AG08396 (cell line): ENCODE measurements at places on chromosomes 5 and 9.

GRCh38 chr9:137721899-137722298 lies 103.1 kb downstream of the EHMT1 start:
- no peak for DNase-seq

- peak; percentile 18 for DNase-seq
These were observed 436.7 kb downstream of the ZSWIM6 start for GRCh38 chr5:61768692-61769281.

GRCh38 chr5:120014535-120014934 lies 385.2 kb downstream of the FAM170A start:
- peak; percentile 9 for DNase-seq

GRCh38 chr5:883475-884181 lies 9.0 kb downstream of the BRD9 start:
- no peak for DNase-seq

DNA sequence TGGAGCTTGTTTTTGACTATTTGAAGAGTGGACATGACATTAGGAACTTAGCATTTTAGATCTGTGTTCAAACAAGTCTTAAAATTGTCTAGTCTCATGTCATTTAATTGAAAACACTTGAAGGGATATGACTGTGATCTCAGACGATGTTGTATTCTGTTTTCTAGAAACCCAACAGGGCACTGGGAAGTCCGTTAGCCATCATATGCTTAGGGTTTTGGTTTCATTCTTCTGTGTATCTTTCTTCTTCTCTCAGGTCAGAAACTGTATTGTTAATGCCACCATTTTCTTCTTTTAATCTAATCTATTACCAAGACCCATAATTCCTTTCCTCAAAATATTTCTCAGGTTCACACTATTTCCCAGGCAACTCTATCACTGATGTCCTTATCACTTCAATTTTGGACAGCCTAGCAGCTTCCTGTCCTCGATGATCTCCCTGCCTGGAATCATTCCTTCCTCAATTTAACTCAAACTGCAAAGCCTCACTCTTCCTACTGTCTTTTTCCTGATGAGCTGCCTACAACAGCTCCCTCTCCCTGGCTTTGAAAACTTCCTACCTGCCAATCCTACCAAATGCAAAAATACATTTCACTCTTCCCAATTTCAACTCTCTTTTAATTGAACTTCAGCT lies 77.7 kb downstream of the MEF2C start:
- DNase-seq: no peak

DNA sequence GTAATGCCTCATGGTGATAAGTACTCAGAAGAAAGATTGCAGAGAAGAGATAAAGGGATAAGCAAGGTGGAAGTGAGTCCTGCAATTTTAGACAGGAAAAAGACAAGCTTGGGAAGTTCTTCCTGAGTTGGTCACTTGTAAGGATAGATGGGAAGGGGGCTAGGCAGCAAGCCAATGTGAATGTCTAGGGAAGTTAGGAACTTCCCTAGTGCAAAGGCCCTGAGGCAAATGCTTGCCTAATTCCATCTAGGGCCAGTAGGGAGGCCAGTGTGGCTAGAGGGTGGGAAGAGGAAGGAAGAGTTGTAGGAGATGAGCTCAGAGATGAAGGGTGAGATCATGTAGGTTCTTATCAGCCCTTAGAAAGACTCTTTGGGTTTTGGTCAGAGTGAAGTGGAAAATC lies 206.6 kb downstream of the MAT2B start:
- no peak for DNase-seq

GRCh38 chr5:109689740-109690241 lies at the start of gene MAN2A1:
Gene MAN2A1 (plus strand): TSS chr5:109689927. CDS start chr5:109690418, 491 bp downstream.
- peak; percentile 84 for DNase-seq
